RWPE2 (cell line): ENCODE measurements at places on chromosomes 4 and X.

DNA sequence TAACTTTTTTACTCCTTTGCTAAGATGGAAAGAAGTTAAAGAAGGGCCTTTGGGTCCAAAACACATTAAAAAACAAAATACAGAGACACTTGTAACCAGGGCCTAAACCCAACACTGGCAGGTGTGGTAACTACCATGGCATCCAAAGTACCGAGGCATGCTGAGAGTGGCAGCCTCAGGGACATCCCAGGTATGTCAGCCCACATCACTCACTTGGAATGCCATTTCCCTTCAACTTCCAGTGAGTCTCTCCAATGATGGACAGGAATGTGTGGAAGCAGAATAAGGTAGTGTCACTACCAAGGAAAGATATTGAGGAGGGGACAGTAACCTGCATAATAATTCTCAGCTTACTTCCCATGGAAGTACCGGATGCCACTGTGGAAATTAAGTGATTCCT is 79.5 kb upstream of the SCOC start:
- no peaks in the 10 kb centered on the region for H3K36me3 ChIP-seq
- H3K27me3 ChIP-seq: no peaks in the 10 kb centered on the region
- H3K4me3 ChIP-seq: no peak overlapping the region

- H3K27ac ChIP-seq: no peak overlapping the region
- no peaks in the 10 kb centered on the region for H3K27me3 ChIP-seq
- no peak overlapping the region for H3K4me3 ChIP-seq
- H3K4me1 ChIP-seq: no peaks in the 10 kb centered on the region
Observed at GRCh38 chr4:139629436-139630125, 36.0 kb upstream of the MGST2 start.

DNA sequence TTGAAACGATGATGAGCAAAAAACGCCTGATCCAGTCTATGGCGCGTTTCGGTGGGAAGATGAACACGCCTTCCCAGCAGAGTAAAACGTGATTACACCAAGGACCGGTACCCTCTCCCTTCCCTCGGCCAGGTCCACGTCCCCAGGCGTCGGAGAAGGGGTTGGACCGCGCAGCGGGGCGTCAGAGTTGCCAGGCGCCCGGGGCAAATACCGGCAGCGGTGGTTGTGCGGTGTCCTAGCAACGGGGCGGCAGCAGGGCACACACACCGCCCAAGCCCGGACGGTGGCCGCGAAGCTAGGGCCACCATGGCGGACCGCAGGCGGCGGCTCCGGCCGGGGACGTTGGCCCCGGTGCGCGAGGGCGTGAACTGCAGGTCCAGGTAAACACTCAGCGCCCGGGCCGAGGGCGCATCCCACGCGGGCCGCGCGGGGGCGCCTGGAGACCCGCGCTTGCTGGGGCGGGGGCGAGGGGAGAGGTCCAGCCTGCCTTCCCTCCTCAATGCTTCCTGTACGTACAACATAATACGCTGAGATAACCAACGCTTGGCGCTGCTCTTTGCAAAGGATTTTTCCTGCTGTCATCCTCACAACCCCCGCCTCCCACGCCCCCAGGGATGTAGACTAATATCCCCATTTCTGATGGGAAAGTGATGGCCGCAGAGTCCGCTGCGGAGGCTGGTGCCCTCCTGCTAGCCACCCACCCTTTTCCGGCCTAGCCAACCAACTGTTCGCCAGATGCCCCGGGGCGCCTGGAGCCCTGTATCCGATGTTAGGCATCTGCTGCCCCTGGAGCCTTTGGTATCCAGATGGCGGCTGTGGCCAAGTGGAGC is at the start of gene FAM47E:
Gene FAM47E, plus strand, starts transcription at position 281 of the 830 bp plus-strand sequence. Its CDS starts 26 bp downstream, at position 307.
- H3K27ac ChIP-seq: no peak within 1 kb of the TSS
- peaks cover 6% of the 10 kb centered on the region for H3K4me1 ChIP-seq
- peak within 1 kb of the TSS; percentile 40 for H3K4me3 ChIP-seq

DNA sequence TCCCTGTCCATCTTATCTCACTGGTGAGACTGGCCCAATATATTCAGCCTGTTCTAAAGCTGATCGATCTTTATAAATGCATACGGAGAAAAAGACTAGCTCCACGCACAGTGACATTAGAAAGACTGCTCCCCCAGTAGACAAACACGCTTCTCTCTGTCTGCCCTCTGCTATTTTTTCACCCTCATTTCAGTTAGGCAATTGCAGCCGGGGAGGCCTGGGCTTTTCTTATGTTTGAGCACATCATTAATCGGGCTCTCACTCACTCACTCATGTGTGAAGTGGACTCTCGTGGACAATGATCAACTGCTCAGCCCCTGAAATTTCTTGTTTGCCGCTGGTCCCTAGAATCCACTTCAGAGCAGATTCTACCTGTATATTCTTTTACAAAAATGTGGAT is 824.7 kb upstream of the TENM3 start:
- no peaks in the 10 kb centered on the region for H3K4me1 ChIP-seq
- H3K27me3 ChIP-seq: no peaks in the 10 kb centered on the region
- H3K27ac ChIP-seq: no peak overlapping the region
- H3K36me3 ChIP-seq: no peaks in the 10 kb centered on the region
- H3K4me3 ChIP-seq: no peak overlapping the region

DNA sequence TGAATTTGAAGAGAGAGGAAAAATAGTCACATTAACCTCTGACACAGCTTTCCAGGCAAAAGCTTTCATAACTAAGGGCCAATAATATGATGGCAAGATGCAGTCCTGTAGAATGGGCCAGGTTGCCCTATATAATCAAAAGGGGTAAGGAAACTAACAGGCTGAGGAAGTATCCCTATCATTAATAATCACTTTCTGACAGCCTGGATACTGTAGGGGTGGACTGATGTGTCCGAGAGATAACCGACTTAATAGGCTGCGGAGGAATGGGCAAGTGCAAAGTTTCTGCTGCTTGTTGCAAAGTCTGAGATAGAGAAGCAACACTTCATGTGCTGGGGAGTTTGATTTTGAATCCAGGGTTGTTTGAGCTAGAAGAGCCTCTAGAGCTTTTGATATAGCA is 94.8 kb downstream of the DNAAF6 start:
- H3K27me3 ChIP-seq: no peaks in the 10 kb centered on the region
- no peak overlapping the region for H3K27ac ChIP-seq
- no peak overlapping the region for H3K4me3 ChIP-seq
- H3K4me1 ChIP-seq: no peaks in the 10 kb centered on the region
- no peak for DNase-seq

DNA sequence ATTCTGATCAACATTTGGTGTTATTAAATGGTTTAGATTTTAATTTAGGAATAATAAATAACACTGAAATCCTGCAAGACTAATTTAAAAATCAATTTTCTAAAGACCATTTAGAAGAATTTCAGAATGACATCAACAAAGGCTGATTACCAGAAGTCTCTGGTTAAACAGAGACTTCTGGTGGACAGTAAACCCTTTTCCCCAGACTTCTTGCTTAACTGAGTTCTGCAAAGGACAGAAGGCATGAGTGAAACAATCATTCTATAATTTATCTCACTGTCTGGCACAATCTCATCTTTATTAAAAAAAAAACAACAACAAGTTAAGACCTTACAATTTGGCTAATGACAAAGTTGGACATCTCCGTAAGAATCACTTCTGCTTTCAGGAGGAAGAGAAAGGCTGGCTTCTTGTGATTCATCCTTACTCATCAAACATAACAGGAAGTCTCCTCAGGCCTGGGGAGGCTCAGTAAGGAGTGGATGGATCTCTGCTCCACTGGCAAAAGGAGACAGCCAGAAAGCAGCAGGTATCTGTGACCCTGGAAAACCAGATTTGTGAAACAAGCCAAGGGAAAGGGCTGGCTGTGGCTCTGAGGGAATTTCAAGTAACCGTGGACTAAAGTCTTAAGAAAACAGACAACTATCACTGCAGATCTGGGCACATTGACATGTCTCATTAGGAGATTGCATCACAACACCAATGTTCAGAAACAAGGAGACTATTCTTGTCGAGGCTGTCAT is 908 bp upstream of the TLR6 start:
- H3K27ac ChIP-seq: peak overlapping the region; percentile 89
- peak overlapping the region; percentile 32 for H3K4me3 ChIP-seq
- H3K4me1 ChIP-seq: peaks cover 22% of the 10 kb centered on the region
- H3K36me3 ChIP-seq: no peaks in the 10 kb centered on the region
- no peak for DNase-seq

- H3K27ac ChIP-seq: no peak overlapping the region
- H3K4me1 ChIP-seq: no peaks in the 10 kb centered on the region
- DNase-seq: no peak
- peaks cover 4% of the 10 kb centered on the region for H3K27me3 ChIP-seq
Observed at GRCh38 chr4:2046031-2046961, 12.8 kb upstream of the NAT8L start.

GRCh38 chr4:4270529-4270928 is 19.4 kb downstream of the LYAR start:
- DNase-seq: no peak
- H3K4me1 ChIP-seq: peaks cover 7% of the 10 kb centered on the region
- H3K27me3 ChIP-seq: no peaks in the 10 kb centered on the region
- H3K27ac ChIP-seq: peak overlapping the region; percentile 56
- H3K4me3 ChIP-seq: no peak overlapping the region

DNA sequence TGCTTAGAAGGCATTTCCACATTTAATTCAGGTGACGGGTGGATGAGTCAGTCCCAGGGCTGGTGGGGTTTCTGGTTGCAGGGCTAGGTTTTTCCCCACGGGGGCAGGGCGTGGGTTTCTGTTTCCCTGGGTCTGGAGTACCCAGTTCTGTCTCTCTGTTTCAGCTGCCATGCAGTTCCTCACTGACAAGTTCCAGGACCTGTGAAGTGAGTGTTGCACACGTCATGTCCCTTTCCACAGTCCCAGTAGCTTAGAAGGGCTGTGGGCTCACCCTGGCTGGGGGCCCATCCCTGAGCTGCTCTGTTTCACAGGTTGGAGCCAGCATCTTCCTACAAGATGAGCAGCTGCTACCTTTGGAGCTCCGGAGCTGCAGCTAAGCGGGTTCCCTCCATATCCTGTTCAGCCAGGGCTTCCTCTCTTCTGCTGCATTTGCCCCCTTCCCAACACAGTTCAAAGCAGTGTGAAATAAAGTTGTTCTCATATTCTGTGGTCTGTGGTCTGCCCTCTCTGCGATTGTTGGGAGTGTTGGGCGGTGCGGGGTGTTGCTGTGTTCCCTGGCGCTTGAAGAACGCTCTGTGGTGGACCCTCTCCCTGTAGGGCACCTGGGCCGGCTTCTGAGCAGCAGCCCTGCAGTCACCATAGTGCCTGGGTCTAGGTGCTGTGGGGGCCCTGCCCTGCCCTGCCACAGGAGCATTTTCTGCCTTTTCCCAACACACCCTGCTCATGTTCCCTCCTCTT is 3.9 kb downstream of the LOC101059915 start:
- H3K4me3 ChIP-seq: no peak overlapping the region
- no peaks in the 10 kb centered on the region for H3K27me3 ChIP-seq
- no peak for DNase-seq
- no peak overlapping the region for H3K27ac ChIP-seq
- no peaks in the 10 kb centered on the region for H3K36me3 ChIP-seq

DNA sequence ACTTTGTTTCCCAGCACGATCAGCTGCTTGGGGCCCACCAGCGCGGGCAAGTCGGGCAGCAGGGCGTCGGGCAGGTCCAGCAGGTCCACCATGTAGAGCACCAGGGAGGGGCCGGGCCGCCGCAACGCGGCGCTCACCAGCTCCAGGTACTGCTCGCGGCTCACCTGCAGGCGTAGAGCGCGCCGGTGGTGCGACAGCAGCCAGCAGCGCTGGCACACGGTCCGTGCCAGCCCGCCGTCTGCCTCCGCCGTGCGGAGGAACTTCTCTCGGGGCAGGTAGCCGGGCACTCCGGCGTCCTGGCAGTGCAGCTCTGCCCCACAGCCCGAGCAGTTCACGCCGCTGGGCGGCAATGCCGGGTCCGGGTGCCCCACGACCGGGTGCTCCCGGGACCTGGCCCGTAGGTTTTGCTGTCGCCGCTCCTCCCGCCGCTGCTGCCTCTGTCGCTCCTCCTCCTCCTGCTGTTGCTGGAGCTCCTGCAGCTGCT is 527 bp downstream of the NOA1 start:
- peaks cover 12% of the 10 kb centered on the region for H3K4me1 ChIP-seq
- DNase-seq: no peak
- H3K27me3 ChIP-seq: no peaks in the 10 kb centered on the region
- peaks cover 41% of the 10 kb centered on the region for H3K36me3 ChIP-seq
- H3K4me3 ChIP-seq: peak overlapping the region; percentile 62

- H3K4me3 ChIP-seq: no peak overlapping the region
- no peaks in the 10 kb centered on the region for H3K4me1 ChIP-seq
- no peak overlapping the region for H3K27ac ChIP-seq
- DNase-seq: no peak
- H3K36me3 ChIP-seq: no peaks in the 10 kb centered on the region
- no peaks in the 10 kb centered on the region for H3K27me3 ChIP-seq
Observed at GRCh38 chrX:1925053-1925481, 310.2 kb downstream of the ASMT start.

DNA sequence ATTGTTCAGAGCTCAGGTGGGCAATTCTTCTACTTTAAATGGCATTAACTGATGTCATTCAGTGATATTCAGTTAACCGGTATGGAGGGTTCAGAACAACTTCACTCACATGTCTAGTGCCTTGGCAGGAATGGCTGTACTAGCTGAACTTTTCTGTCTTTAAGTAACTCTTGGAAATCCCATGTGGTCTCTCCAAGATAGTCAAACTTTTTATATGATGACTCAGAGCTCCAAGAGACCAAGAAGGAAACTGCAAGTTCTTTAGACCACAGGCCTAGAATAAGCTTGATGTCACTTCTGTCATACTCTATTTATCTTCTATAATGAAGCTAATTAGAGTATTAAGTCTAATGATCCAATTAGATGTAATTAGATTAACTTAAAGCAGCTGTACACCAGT is 24.9 kb downstream of the LHFPL1 start:
- H3K27ac ChIP-seq: no peak overlapping the region
- H3K36me3 ChIP-seq: no peaks in the 10 kb centered on the region
- no peak overlapping the region for H3K4me3 ChIP-seq
- DNase-seq: no peak
- H3K4me1 ChIP-seq: no peaks in the 10 kb centered on the region

DNA sequence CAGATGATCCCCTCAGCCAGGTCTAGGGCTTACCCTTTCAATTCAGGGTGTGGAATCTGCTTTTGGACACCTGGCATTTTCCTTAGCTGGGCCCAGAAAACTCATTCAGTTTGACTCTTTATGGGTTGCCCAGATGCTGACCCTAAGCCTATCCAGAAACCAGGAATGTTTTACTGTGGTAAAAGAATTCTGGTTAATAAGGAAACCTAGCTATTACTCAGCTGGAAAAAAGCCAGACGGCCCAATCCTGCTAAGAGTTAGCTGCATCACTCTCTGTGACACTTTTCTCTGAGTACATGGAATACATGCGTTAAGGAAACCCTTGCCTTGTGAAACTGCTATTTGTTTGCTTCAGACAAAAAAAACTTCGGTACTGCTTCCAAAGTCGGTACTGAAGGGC is 28.0 kb downstream of the ING2 start:
- no peak overlapping the region for H3K27ac ChIP-seq
- H3K4me3 ChIP-seq: no peak overlapping the region
- H3K36me3 ChIP-seq: no peaks in the 10 kb centered on the region
- no peaks in the 10 kb centered on the region for H3K4me1 ChIP-seq
- no peak for DNase-seq

- H3K4me1 ChIP-seq: peaks cover 10% of the 10 kb centered on the region
- no peaks in the 10 kb centered on the region for H3K36me3 ChIP-seq
- no peaks in the 10 kb centered on the region for H3K27me3 ChIP-seq
- DNase-seq: no peak
- no peak overlapping the region for H3K27ac ChIP-seq
Observed at GRCh38 chr4:165828928-165829327, 44.1 kb upstream of the TLL1 start.
